NCI-H524 treated with DMSO at 0.1 percent for 48 hours (cell line): ENCODE measurements at places on chromosomes 5 and 9.

DNA sequence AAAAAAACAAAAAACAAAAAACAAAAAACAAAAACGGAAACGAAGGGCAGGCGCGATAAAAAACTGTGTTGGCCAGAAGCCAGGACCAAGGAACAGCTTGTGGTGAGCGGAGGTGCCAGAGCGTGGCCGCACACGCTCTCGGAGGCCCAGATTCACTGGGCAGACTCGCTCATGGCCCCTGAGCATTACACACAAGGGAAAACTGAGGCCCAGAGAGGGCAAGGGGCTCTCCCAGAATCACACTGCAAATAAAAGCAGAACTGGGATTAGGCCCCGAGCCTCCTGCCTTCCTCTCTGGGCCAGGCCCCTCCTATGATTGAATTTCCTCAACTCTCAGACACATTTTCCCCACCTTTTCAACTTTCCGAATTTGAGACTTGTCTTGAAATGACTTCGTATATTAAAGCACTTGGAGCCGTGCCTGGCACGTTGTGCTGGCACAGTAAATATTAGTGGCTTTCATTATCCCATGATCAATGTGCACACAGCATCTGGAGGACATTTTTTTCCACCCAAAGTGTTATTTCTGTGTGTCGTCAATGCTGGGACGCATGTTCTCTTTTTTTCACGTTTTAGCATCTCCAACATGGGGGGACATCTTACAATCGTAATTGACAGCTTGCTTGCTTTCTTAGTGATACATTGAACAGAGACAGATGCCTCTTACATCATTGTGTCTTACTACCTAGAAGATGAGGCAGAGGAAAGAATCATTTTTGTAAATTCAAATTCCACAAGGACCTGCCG is 7.4 kb downstream of the FIBCD1 start:
- no peak for DNase-seq

GRCh38 chr9:82273121-82273520 is 284.5 kb downstream of the SPATA31D1 start:
- DNase-seq = no peak

DNA sequence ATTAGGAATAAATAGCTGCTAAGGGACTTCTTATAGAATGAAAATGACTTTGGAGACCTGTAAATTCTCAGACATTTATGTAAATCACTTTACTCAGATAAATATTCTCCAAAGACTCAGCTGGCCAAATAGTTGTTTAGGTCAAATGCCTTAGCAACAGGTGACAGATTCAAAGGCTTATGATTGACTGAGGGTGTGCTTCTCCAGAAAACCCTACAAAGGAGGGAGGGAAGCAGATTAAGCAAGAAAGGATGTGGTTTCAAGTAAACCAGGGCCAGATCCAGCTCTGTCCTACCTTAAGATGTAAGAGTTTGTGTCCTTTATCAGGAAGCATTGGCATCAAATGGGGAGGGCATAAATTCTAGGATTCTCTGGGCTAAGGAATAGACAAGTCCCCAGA is 433.0 kb downstream of the TLE1 start:
- no peak for DNase-seq

DNA sequence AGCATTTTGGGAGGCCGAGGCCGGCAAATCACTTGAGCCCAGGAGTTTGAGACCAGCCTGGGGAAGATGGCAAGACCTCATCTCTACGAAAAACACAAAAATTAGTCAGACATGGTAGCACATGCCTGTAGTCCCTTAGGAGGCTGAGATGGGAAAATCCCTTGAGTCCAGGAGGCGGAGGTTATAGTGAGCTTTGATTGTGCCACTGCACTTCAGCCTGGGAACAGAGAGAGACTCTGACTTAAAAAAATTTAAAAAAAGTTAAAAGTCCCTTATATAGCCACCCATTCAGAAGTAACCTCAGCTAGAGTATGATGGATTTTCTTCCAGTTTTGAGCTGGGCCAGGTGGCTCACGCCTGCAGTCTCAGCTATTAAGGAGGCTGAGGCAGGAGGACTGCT is 72.4 kb downstream of the UGCG start:
- DNase-seq = no peak

GRCh38 chr9:122580360-122580759 is 2.8 kb downstream of the OR1L8 start:
- no peak for DNase-seq

- DNase-seq = no peak
These were observed at the start of gene GTF3C4 for GRCh38 chr9:132670457-132671391. GTF3C4 (plus strand) TSS chr9:132670464; CDS start chr9:132670599, 135 bp downstream.

DNA sequence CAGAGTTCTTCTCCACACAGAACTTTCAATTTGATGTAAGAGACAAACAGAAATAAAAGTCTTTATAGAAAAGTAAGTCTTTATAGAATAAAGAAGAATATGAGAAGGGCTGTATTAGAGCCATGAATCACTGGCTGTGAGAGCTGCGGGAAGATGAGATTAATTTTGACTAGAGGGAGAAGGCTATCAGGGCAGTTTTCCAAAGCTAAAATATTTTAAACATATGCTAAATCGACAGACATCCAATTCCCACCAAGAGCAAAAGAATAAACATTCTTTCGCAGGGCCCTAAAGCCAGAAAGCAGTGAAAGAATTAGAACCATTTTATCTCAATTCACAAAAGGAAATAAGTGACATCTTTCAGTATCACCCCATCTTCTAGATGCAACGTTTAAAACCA is 208.3 kb upstream of the MAP3K1 start:
- no peak for DNase-seq

DNA sequence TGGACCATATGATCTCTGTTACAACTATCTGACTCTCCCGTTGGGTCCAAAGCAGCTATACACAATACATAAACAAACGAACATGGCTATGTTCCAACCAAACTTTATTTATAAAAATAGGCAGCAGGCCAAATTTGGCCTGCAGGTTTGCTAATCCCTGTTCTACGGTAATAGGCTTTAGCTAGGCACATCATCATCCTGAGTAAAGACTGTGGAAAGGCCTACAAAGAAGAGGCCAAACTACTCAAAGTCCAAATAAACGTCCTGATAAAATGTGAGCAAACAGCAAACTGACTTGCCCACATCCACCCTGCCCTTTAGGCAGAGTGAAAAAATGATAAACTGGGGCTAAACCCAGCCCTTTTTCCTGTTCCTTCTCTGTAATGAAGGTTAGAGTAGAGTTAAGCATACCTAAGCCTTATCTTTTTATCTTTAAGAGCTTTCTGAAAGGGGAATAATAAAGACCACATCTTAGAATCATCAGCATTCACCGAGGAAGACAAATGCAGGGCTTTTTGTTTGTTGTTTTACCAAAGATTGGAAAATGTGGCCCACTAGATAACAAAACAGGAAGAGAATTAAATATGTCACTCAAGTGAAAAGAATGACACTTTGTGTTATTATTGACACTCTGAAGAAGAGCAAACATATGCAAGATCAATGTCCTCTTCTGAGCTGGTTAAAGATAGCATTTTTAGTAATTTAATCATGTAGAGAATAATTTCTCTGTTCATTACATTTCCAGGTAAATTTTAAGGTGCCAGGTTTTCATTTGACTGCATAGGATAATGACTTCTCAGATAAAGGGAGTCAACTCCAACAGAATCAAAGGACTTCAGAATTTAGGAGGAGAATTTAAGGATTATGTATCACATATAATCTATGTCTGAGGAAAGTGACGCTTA is 160.0 kb upstream of the GNA14 start:
- no peak for DNase-seq

GRCh38 chr9:131503626-131504465 is 1.1 kb downstream of the POMT1 start:
- no peak for DNase-seq

DNA sequence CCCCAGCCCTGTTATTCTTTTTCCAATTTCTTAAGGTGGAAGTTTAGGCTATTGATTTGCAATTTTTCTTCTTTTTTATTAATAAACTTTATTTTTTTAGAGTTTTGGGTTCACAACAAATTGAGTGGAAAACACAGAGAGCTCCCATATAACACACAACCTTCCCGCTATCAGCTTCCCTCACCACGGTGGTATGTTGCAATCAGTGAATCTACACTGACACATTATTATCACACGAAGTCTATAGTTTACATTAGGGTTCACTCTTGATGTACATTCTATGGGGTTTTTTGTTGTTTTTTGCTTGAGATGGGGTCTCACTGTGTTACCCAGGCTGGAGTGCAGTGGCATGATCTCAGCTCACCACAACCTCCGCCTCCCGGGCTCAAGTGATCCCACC is 4.8 kb upstream of the NFX1 start:
- no peak for DNase-seq

GRCh38 chr5:133744051-133744959 is 132.0 kb upstream of the FSTL4 start:
- DNase-seq = no peak

DNA sequence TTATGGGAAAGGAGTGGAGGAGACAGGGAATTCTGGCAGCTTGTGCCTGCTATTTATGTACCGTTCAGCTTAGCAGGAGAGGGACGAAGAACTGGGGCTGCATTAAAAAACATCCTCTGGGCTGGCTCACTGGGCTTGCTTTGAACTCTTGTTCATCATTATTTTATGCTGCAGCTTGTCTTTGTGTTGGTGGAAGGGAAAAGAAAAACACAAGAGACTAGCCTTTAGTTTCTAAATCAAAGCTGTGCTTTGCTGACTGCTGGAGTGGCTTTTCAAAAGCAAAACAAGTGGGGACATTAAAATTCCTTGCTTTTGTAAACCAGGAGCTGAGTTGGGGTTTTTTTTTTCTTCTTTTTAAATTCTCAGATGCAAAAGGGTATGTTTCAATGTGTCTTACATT is 5.9 kb upstream of the RGMB start:
- DNase-seq = no peak
